DMS153 (cell line): ENCODE measurements at places on chromosomes 6 and 20.

GRCh38 chr6:139701695-139702094 is 327.2 kb upstream of the CITED2 start:
- DNase-seq: no peak

GRCh38 chr6:45454008-45454911 is 76.5 kb upstream of the SUPT3H start:
- DNase-seq: no peak

- no peak for DNase-seq
Observed at GRCh38 chr6:140346428-140346827, 972.0 kb upstream of the CITED2 start.

GRCh38 chr20:45136911-45137310 is 12.6 kb upstream of the WFDC12 start:
- no peak for DNase-seq

DNA sequence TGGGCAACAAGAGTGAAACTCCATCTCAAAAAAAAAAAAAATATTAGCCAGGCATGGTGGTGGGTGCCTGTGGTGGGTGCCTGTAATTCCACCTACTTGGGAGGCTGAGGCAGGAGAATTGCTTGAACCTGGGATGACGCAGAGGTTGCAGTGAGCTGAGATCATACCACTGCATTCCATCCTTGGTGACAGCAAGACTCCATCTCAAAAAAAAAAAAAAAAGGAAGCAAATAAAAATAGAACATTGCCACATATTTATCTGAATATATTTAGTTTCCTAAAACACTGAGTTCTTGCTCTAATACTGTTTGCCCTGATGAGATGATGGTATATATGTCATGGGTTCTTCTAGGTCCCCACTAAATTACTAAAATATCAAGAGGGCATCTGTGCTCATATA is 28.4 kb downstream of the CASP8AP2 start:
- no peak for DNase-seq

DNA sequence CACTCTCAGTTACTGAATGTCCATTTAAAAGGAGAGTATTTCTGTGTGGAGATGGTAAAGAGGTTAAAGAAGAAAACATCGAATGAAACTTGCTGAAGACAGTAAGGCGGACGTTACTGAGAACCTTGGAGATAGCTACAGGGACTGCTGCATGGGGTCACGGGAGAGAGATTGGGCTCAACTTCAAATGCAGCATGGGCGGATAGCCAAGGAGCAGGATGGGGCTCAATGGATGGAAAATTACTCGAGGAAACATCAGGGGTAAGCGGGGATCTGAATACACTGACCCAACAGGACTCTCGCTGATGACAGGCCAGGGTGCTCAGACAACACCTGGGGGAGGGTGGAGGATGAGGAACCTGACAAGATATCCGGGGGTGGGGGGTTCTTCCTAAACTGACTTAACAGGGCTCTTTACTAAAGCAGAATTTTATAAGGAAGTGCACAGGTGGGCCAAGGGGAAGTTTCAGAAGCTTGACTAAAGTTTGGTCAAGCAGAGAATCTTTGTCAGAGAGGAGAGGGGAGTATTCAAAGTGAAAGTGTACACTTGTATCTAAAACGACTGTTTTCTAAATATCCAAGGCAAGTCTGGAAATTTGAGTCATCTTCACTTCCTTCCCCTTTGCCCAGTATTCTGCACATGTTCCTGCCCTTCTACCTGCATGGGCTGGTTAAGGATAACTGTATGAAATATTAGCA is 22.8 kb downstream of the ECT2L start:
- DNase-seq: no peak

- DNase-seq: no peak
Observed at GRCh38 chr6:5141046-5141445, 55.9 kb downstream of the PPP1R3G start.

DNA sequence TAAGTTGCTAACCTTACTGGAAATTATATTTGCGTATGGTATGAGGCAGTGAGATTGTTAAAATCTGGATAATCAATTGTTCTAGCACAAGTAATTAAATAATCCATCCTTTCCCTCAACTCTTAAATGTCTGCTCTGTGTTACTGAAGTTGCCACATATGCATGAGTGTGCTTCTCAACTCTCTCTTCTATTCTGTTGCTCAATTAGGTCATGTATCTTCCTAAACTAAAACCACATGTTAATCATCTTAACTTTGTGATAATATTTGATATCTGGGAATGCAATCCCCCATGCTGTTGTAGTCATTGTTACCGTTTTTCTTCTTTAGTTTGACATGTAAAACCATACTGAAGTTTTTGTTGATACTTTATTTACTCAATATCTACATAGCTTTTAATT is 63.5 kb upstream of the STMND1 start:
- DNase-seq: no peak

DNA sequence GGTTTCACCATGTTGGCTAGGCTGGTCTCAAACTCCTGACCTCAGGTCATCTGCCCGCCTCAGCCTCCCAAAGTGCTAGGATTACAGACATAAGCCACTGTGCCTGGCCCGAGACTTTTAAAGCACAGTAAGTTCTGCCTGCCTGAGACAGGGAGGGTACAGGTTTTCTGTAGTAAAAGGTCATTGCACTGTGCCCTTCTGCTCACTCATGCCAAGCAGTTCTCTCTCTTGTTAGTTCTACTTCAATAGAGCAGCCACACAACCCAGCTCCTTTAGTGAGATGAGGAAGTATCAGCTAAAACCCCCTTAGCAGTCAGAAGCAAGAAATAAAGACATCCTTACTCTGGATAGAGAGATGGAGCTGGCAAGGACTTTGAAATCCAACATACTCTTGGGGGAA is 52.4 kb upstream of the ARMH2 start:
- DNase-seq: no peak

DNA sequence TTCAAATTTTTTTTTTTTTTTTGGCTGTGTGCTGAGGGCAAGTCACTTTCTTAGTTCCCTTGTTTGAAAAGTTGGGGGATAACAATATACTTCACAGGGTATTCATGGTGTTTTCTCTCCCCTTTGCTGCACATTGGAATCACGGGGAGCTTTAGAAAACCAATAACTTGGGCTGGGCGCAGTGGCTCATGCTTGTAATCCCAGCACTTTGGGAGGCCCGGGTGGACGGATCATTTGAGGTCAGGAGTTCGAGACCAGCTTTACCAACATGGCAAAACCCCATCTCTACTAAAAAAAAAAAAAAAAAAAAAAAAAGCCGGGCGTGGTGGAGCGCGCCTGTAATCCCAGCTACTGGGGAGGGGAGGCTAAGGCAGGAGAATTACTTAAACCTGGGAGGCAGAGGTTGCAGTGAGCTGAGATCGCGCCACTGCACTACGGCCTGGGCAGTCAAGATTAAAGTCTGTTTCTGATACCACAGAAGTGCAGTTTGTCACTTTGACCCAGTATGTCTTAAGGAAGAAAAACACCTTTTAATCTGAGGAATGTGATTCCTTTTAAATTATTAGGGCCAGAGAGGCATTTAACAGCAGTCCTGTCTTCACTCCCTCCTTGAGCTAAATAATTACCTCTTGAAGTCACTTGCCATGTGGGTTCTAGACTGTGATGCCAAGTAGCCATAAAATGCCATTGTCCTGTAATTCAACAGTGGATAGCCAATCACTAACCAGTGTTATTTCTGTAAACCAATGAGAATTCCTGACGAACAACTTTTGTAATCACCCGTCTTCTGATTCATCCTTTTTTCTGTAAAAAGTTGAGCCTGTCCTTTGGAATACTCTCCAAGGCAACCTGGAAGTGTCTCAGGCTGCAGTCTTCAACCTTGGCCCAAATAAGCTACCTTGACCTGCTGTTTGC is 16.1 kb downstream of the SRSF3 start:
- DNase-seq: no peak

- no peak for DNase-seq
Observed at GRCh38 chr20:3583765-3584164, 79.4 kb downstream of the GFRA4 start.

DNA sequence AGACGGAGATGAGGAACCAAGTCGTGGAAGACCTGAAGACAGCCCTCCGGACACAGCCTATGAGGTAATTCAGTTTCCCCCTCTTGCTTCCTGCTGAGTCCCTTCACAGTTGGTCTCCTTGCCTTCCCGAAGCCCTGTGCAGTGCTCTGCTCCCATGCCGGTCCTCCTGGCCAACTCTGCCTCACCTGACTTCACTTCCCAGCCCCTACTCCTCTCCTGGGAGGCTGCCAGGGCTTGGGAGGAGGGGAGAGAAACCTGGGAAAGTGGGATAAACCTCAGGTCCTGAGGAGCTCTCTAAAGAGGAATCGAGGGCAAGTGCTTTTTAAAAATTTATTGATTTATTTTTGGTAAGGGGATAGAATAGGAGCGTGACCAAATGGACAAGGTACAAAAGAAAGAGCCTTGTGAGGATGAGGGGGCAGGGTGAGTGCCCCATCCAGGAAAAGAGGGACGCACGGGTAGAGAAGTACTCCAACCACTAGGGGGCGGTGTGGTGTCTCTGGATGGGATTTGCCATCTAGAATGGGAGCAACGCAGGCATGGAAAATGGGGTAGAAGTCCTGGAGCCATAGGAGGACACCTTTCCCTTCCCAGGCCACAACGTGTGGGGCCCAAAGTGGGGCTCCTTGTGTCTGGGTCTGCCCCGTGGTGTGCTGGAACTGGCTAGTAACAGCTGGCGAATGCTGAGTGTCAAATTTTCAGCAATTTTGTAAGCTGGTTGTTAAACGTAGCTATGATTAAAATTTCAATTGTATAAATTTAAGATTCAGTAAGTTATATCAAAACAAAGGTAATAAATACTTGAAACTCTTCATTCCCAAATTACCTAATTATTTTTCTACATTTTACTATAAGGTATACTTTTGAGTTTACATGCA is 69.0 kb downstream of the MOCS1 start:
- DNase-seq: peak; percentile 10

GRCh38 chr6:87908978-87909811 is 138.4 kb upstream of the SPACA1 start:
- DNase-seq: no peak

DNA sequence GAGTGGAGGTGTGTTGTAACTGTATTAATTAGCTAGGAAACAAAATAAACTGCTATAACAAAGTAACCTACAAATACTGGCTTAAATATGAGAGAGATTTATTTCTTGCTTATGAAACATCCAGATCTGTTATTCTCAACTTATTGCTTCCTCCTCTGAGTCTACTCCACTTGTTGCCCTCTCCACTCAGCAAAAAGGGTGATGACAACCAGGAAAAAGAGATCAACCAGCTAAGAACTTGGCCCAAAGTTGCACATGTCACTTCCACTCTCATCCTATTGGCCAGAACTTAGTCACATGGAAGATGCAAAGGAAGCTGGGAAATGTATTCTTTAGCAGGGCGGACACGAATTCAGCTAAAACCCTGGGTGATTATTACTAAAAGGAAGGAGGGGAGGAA is 5.2 kb upstream of the TP53RK start:
- no peak for DNase-seq

DNA sequence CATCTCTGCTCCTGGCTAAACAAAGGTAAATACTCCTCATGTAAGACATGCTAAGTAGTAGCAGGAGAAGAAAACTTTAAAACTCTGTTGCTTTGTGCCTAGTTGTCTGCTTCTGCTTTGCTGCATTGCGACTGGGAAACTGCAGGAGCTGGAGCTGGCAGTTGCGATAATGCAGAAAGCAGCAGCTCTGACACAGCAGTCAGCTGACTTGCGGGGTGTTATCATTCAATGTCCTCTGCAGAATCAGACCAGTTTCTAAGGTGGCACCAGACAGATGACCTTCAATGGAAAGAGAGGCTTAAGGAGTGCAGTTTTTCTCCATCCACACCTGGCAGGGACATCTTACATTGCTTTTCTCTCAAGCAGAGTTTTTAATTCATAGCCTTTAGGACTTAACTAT is 69.9 kb upstream of the SOX4 start:
- peak; percentile 46 for DNase-seq

- no peak for DNase-seq
Observed at GRCh38 chr6:49666930-49667757, 30.5 kb upstream of the RHAG start.

GRCh38 chr6:80245043-80245442 is 138.6 kb downstream of the BCKDHB start:
- no peak for DNase-seq

DNA sequence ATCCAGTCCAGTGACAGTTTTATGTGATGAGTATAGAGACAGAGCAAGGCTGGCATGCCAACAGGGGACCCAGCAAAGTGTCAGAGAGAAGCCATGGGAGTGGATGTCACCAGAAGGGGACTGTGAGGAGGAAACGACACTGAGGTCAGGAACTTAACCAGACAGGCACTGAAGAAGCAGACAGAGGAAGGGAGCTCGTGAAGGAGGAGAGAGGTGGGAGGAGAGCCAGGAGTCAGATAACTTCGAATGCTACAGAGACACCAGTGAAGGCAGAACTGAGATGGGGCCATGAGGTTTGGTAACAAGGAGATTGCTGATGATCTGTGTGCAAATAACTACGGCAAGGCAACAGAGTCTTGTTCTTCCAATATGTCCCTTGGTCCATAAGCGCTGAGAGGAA is 211.1 kb upstream of the FOXA2 start:
- no peak for DNase-seq

DNA sequence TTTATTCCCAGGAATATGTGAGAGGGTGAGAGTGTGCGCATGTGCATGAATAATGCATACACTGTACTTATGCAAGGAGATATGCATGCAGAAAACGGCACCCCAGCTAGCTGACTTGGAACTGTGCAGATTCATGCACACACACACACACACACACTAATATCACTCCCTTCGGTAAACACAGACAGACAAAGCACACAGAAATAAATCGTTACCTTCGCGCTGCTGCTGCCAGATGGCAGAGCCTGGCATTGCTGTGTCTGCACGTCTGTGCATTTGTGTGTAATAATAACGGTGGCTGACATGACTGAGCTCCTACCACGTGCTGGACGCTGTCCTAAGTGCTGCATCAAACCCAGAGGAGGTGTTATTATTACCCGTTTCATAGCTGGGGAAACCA is 36.8 kb downstream of the PREX1 start:
- DNase-seq: peak; percentile 65

- no peak for DNase-seq
Observed at GRCh38 chr20:64156886-64157875, 7.1 kb upstream of the MYT1 start.

- peak; percentile 20 for DNase-seq
Observed at GRCh38 chr20:36441416-36441815, 99.9 kb upstream of the MYL9 start.

GRCh38 chr6:149913540-149914240 is 9.2 kb downstream of the RAET1G start:
- no peak for DNase-seq

DNA sequence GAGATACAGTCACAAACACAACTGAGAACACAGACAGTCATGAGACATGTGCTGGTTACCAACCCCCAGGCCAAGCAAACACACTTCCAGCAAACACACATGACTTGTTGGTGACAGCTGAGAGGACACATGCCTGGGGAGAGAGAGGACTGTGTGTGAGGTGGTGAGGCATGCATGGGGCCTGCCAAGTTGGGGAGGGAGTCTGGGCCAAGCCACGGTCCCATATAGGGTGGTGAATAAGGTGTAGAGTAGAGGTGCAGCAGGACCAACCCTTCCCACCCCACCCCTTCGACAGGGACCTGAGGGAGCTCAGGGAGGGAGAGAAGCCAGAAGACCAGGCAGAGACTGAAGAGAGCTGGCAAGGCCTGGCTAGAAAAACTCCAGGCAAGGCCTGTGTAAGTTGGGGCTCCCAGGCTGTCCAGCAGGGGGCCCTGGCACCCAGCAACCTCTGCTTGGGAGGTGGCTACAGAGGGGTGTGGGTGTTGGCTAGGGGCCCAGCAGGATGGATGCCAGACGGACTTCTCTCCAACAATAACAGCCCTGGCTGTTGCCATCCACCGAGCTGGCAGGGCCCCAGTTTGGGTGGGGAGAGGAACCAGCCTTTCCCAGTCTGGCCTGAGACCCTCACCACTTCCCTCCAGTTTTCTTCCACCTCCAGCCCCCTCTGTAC is 2.0 kb upstream of the SLC29A1 start:
- DNase-seq: peak; percentile 84
